Karpas-422 (cell line): ENCODE measurements at places on chromosomes 12 and 14. TPM values are rescaled to one million over a fixed set of nuclear protein-coding genes. Genes with fewer than 3 reads are reported as not detected.

DNA sequence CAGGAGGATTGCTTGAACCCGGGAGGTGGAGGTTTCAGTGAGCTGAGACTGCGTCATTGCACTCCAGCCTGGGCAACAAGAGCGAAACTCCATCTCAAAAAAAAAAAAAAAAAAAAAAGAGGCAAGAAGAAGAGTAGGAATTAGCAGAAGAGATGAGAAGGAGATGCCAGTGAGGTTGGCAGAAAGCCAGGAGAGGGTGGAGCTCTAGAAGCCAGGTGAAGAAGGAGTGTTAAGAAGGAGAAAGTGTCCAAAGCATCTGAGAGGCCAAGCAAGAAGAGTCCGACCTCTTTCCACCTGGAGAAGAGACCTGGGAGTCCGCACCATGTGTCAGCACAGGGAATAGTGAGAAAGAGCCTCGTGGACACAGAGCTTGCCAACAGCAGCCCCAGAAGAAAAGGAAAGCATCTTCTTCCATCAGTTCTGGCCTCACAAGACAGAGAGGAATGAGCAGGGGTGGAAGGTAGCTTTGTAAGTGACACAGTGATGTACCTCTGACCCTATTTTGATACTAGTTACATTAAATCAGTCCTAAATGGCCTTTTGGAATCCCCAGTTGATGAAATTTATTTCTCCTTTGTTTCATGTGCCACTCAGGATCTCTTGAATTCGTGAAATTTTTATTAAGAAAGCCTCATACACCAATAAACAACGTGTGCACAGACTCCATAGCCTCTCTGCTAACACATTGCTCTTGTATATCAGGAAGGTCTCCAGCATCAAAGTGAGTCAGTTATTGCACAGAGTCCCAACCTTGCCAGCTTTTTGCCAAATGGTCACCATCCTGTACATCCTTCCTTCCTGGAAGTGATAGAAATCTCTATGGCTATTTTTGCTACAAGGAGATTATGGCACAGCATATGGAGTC is 70.6 kb downstream of the SAMD4A start:
- peak; percentile 68 for DNase-seq

DNA sequence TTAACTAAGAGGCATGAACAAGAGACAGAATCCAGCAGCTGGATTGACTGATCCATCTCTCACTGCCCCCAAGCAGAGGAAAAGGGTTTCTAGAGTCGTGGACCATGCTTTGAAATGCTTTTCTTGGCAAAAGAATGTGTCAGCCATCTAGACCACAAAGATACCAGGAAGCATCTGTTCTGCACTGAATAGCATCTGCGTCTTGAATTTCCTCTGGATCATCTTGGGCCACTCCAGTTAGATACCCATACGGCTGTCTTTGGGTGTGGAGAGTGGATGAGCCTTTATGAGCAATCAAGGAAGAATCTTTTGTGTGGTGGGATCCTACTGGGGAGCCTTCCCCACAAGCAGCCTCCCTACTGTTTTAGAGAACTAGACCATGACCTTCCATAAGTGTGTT is 16.0 kb upstream of the RFX4 start:
- no peak for DNase-seq

DNA sequence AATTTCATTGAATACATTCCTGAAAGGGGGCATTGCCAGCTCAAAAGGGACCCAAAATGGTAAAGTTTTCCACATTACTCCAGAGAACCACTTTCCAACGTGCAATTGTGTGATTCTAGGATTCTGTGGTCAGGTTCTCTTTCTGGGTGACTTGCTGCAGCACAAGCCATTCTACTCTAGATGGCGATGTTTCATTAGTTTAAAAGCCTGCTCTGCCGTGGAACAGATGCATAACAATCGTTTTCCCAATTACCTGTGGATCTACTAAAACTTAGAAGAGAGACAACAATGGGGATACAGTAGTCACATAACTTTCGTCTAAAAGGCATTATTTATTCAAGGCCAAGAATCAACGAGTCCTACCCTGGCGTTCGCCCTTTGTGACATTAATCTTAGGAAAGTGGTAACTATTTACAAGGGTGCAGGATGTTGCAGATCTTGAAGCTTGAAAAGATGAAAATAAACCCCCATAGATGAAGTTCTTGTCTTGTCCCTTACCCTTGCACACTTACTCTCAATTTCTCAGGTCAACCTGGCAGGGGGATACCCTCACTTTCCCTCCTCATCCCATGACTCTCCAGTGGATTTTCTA is 400.9 kb downstream of the SNAPC1 start:
- peak; percentile 82 for DNase-seq

- no peak for DNase-seq
Measured at GRCh38 chr12:72270961-72271360, 1.2 kb upstream of the TRHDE start.

GRCh38 chr14:86766469-86766868 is 1226.5 kb downstream of the GALC start:
- no peak for DNase-seq

Gene GARIN6
- total RNA-seq = not detected in 2 replicates

Gene CLEC1A
- not detected in 2 replicates for total RNA-seq

Gene GNB3
- 14.9 and 27.0 TPM in 2 replicates for total RNA-seq

Gene PRR4
- total RNA-seq = 5.7 and 12.7 TPM in 2 replicates

Gene C12orf50
- 0.18 TPM in 1 of 2 replicates, not detected in the other for total RNA-seq
